ENCODE measurements at places on chromosomes 3 and 15.
A peak's percentile ranks its signal among the peaks of the same experiment; 100 is the strongest.

GRCh38 chr3:119230071-119230470, 10.6 kb downstream of the B4GALT4 start:
- DNase-seq, result no peak

GRCh38 chr3:161343986-161344385, 27.3 kb downstream of the SPTSSB start:
- no peak for DNase-seq

DNA sequence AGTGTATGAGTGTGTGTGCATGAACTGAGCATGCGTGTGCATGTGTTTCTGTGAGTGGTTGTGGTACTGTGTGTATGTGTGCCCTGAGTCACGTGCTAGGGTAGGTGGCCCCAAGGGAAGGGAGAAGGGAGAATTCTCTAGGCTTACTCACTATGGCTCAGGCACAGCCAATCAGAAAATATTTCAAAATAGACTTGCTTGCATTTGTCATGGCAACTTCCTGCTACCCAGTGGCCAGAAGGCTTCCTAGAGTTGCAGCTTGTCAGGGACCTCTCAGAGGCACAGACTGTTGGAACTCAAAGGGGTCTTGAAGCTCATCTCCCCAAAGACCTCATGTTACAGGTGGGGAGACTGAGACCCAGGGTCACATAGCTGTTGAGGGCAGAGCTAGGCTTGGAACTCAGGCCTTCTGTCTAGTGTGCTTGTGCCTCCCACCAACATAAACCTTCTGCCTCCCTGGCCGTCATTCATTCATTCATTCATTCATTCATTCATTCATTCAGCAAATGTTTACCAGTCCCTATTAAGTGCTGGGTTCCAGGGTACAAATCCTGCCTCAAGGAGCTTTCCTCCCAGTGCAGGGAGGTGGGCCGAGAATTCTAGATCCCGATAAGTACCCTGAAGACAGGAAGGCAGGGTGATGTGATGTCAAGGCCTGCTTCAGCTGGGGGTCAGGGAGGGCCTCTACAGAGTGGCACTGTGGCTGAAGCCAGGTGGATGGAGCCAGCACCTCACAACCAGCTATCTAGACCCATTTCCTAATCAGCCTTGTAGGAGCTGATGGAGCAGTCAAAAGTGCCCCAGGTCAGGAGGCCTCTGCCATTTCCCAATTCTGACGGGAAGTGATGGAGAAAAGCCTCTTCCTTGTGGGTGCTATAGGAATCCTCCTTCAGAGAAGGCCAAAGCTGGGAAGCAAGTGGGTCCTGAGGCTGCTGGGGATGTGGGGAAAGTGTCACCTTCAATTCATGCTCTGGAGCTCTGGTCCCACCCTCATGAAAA, 10.9 kb upstream of the RFT1 start:
- peak; percentile 27 for DNase-seq

DNA sequence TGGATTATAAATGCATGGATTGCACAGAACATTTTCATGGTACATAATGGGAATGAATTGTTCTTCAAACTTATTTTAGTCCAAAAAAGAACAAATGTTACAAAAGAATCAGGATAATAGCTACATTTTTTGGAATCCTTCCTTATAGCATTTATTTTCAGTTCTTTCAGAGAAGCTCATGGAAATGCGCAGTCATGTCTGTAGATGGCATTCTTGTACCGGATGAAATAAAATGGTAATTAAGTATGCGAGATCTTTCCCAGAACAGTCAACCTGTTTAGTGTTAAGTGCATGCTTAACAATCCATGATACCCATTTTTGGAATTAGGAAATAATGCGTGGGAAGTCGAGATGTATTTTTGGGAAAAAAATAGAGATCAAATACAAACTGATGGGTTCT, 38.2 kb upstream of the GOLGA8B start:
- no peak for DNase-seq

DNA sequence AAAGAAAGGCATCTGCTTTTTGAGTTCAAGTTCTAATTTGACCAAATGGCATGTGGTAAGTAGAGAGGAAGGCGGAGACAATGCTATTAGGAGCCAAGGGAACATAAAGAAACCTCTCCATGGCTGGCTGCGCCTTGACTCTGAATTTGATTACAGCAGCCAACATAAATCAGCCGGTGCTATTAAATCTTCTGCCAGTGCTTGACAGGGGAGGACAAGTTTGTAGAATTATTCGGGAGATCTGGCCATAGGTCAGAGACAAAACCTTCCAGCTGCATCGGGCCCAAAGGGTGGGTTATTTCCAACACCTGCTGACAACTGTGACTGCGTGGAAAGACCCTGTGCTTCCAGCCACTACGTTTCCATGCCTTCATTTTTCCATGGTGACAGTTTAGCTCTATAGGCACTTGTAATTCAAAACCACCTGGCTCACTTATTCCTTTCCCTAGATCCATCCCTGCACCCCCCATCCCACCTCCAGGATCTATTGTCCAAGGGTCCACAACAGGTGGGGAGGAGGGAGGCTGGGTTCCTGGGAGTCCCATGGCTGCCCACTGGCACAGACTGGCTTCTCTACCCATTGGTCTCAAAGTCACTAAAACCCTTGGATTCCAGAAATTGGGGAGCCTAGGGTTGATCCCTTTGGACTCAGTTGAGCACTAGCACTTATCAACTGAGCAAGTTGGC, 15.9 kb downstream of the COLQ start:
- no peak for DNase-seq

DNA sequence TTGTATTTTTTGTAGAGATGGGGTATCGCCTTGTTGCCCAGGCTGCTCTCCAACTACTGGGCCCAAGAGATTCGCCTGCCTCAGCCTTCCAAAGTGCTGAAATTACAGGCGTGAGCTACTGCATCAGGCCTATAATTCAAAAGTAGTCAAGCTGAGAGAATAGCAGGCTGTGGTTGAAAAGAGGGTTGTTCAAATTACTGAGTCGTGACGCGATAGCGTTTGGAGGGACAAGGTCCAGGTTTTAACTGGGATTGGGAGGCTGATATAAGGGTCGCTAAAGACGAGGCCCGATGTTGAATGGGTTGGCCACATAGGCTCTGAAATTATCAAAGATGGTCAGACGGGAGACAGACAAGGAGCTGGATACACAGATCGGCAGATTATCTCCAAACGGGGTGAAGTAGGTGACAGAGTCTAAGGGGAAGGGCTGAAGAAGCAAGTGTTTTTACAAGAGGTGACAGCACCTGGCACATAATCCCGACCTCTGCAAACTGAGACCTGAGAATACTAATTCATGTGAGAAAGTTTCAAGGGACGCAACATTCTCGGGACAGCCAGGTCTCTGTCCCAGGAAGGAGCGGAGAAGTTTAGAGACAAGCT, 759 bp upstream of the ARID3B start:
- no peak for DNase-seq

- no peak for DNase-seq
These were observed 59.6 kb downstream of the CD200R1L start for GRCh38 chr3:112786881-112787579.

DNA sequence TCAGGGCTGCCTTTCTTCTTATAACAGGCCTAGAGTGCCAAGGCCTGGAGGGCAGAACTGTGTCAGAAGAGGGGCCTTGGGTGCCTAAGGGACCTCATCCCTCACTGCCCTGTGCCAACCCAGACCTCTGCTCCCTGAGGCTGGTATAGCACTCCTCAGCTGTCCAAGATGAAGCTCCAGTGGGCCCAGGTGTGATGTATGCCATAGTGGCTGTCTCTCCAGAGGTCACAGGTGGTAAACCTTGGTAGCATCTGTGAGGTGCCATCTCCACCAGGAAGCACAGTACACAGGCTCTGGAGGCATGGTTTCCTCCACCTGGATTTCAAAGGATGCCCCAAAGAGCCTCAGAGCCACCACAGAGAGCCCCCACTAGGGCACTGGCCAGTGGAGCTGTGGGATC, 12.3 kb upstream of the KLHL40 start:
- no peak for DNase-seq

GRCh38 chr3:111692593-111693552, 97.7 kb upstream of the ZBED2 start:
- no peak for DNase-seq

GRCh38 chr3:120637851-120638559, 41.9 kb downstream of the NDUFB4 start:
- DNase-seq, result no peak

GRCh38 chr3:50015918-50016317, 72.8 kb upstream of the RBM5 start:
- DNase-seq, result no peak

- DNase-seq, result peak; percentile 36
These were observed 687.0 kb upstream of the NECTIN3 start for GRCh38 chr3:110384601-110385000.

GRCh38 chr3:25385807-25386460, 42.1 kb upstream of the RARB start:
- no peak for DNase-seq

GRCh38 chr15:33094336-33094735, 100.2 kb downstream of the FMN1 start:
- DNase-seq, result no peak

DNA sequence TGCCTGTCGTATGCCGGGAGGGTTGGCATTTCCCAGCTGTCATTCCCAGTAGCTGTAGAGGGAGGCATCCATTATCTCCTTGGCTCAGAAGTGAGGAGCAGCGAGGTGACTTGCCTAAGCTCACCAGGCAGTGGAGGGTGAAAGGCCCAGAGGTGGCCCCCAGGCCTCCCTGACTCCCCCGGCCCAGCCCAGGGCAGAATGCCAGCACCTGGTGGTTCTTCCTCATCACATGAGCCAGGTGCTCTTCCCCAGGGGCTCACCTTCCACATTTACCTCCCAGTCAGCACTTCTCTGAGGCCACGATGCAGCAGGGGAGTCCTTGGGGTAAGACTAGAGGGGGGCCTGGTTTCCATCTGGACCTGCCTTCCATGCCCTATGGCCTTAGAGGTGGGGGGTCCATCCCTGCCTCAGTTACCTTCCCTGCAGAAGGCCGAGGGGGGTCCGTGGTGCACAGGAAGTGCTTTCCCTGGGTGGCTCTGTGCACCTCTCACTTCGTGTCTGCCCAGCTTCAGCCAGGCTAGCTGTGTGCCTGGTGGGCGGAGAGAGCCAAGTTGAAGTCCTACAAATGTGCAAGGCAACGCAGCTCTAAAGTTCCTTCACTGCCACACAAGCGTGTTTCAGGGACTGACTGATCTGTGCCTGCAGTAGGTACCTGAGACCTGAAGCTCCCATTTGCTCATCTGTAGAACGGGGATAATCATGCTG, 70.3 kb upstream of the PLXNA1 start:
- DNase-seq, result no peak

- no peak for DNase-seq
These were observed 857.3 kb downstream of the NAALADL2 start for GRCh38 chr3:175716446-175716845.

- no peak for DNase-seq
These were observed 39.4 kb upstream of the MRPS22 start for GRCh38 chr3:139304383-139304782.

DNA sequence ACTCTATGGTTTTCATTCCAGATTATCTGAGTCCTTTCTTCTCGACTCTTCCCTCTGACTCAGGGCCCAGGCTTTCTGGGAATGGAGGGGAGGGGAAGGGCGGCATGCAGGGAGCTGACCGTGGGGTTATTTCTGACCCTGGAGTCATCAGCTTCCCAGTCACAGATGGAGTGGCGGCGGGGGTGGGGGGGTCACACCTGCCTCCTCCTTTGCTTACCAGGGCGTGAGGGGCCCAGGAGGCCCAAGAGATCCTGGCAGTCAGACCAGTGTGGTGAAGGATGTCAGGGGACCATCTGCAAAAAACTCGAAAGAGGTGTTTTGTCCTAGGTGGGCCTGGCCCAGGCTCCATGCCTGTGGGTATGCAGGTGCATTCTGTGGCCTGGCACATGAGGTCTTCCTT, 996 bp upstream of the XIRP1 start:
- no peak for DNase-seq

DNA sequence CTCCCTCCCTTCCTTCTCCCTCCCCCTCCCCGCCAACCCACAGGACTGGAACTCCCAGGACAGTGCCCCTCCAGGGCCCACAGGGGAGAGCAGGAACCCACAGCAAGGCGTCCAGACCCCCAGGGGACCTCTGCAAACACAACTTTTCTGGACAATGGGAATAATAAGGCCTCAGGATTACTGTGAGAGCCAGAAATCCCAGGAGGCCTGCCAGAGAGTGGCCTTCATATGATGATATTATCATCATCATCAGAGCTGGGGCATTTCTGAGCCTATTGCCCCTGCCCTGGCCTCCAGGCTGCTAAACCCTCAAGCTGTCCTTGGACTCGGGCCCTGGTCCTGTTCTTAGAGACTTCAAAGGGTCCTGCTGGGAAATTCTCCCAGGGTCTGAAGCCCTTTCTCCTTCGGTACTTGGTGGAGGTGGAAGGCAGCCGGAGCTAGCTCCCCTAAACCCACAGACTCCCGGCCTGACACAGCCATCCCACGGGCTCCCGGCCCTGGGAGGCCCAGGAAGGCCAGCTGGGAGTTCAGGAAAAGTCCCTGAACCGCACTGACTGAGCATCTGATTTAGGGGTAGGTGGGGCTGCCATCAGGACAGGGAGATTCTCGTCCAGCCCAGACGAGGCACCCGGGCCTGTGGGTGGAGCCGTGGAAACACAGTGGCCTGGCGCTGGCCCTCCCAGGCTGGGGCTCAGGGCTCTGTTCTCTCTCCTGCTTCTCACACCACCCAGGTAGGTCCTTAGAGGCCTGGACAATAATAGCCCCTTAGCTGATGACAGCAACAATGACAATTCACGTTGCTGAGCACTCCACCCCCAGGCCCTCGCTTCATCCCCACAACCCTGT, 4.9 kb downstream of the CALML4 start:
- no peak for DNase-seq

GRCh38 chr3:153289334-153289808, 127.3 kb downstream of the RAP2B start:
- no peak for DNase-seq

DNA sequence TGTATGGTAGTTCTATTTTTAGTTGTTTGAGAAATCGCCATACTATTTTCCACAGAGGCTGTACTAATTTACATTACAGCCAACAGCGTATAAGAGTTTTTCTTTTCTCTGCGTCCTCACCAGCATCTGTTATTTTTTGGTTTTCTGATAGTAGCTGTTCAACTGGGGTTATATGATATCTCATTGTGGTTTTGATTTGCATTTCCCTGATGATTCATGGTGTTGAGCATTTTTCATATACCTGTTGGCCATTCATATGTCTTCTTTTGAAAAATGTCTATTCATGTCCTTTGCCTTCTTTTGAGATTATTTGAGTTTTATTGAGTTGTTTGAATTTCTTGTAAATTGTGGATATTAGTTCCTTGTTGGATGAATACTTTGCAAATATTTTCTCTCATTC, 114.6 kb downstream of the LRRK1 start:
- DNase-seq, result no peak

GRCh38 chr3:129632977-129633376, 26.5 kb upstream of the PLXND1 start:
- DNase-seq, result no peak

GRCh38 chr3:38117748-38118420, 19.0 kb downstream of the ACAA1 start:
- peak; percentile 16 for DNase-seq

DNA sequence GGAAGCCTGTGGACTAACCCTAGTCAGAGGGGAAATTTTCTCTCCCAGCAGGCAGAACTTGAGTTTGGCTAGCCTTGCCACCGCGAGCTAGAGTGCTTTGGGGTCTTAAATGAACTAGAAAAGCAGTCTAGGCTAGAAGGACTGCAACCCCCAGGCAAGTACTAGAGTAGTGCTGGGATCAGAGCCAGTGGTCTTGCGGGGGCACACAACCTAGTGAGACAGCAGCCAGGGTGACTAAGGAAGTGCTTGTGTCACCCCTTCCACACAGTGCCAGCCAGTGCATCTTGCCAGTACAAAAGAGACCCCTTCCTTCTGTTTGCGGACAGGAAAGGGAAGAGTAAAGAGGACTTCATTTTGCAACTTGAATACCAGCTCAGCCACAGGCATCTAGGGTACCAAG, 59.0 kb downstream of the GOLM2 start:
- DNase-seq, result no peak
